Cardiac septum (tissue), 1 donor: ENCODE measurements at places on chromosomes 16 and 17.

- no peak for DNase-seq
Observed at GRCh38 chr16:66378741-66379570, 12.5 kb downstream of the CDH5 start.

GRCh38 chr17:48093341-48094045, 7.8 kb downstream of the CBX1 start:
- DNase-seq = no peak

- DNase-seq = peak; percentile 87
Observed at GRCh38 chr16:56617212-56618085, 8.1 kb upstream of the MT1E start.

GRCh38 chr16:87854053-87854906, 15.0 kb downstream of the SLC7A5 start:
- DNase-seq = no peak

- no peak for DNase-seq
Observed at GRCh38 chr16:67445913-67446907, 15.3 kb downstream of the HSD11B2 start.

DNA sequence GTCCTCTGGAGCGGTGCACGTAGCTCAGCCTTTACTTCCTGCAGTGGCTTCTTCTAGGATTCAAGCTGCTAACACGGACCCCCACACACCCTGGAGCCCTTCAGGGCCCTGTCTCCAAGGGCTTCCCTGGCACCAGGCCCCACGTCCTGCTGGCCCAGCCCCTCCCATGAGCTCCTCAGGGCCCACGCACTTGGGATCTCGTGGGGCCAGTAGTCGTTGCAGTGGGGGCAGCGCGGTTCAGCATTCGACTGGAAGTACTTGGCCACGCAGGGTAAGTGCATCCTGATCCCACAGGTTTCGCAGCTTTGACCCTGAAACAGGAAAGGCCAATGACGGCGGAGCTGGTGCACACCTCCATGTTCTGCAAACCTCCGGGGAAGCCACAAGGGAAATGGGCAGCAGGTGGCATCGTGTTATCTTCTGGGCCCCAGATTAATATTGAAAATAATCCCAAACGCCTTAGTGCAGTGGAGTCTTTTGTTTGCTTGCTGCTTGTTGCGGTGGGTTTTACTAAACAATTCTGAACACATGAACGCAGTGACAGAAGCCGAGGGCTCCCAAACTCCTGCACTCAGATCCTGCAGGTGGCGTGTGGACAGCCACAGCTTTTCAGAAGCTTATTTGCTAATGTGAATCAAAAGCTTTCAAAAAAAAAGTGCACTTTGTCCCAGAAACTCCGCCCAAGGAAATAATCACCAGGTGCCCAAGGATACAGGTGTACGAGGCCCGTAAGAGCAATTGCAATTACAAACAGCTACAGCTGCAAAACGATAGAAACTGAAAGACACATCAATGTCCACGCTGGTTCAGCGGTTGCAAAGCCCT, 22.4 kb downstream of the KDM8 start:
- no peak for DNase-seq

DNA sequence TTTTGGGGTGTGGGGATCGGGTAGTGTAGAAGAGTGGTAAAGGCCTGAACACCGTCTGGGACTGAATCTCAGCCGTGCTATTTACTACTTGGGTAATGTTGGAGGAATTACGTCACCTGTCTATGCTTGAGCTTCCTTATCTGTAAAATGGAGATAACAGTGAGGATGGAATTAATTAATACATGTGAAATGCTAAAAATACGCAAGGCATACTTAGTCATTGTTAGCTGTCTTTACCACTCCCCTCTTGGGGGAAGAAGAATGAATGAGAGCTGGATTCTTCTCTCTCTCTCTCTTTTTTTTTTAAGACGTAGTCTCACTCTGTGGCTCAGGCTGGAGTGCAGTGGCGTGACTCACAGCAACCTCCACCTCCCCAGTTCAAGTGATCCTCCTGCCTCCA, 41.1 kb upstream of the TANGO6 start:
- DNase-seq = no peak

DNA sequence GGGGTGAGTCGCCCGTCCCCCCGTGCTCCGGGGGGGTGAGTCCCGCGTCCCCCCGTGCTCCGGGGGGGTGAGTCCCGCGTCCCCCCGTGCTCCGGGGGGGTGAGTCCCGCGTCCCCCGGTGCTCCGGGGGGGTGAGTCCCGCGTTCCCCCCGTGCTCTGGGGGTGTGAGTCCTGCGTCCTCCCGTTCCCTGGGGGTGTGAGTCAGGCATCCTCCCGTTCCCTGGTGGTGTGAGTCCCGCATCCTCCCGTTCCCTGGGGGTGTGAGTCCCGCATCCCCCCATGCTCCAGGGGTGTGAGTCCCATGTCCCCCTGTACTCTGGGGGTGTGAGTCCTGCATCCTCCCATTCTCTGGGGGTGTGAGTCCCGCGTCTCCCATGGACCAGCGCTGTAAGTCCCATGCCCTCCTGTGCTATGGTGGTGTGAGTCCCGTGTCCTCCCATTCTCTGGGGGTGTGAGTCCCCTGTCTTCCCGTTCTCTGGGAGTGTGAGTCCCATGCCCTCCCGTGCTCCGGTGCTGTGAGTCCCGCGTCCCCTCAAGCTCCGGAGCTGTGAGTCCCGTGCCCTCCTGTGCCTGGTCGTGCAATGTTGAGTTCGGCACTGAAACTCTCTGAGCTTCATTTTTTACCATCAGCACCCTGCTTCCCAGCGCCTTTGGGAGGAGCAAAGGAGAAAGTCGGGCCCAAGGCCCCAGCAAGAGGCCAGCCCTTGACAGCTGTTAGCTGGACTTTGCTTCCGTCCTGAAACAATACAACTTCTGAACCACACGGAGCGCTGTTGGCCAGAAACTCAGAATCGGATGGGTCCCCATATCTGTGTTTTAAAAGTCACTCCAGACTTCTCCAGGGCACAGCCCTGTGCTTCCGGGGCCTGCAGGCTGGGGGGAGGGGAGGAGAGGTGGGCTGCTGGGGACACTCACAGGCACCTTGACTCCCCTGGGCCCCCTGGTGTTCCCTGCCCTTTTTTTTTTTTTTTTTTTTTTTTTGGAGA, 11.5 kb upstream of the ZC3H18 start:
- DNase-seq = no peak

DNA sequence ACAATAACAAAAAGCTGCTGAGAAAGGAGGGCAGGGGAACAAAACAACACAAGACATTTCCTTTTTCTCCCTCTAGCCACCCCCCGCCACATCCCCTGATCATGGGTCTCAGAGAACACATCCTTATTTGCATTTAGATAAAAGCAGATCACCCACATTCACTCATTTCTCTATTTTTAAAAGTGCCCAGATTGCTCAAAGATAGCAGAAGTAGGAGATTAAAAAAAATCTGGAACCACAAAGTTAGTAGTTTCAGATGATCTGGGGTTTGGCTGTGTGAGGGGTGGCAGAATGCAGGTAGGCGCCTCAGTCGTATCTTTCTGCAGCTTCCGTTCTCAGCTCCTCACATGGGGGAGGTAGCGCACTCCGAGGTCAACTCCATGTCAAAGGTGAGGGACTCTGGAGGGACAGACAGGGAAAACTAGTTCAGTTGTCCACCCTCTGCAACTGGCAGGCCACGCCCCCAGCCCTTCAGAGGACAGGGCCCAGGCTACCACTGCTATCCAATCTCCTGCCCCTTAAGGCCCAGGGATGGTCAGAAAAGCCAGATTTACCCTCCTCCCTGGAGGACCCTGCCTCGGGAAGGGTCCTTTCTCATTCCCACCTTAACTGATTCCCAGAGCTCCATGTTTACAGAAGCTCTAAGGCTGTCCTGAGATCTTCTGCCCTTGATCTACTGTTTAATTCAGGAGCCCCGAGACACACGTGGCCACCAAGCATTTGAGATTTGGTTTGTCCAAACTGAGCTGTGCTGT, 27.3 kb downstream of the STAT5A start:
- no peak for DNase-seq

GRCh38 chr16:70437582-70438557, 1.0 kb downstream of the ST3GAL2 start:
- DNase-seq = no peak

DNA sequence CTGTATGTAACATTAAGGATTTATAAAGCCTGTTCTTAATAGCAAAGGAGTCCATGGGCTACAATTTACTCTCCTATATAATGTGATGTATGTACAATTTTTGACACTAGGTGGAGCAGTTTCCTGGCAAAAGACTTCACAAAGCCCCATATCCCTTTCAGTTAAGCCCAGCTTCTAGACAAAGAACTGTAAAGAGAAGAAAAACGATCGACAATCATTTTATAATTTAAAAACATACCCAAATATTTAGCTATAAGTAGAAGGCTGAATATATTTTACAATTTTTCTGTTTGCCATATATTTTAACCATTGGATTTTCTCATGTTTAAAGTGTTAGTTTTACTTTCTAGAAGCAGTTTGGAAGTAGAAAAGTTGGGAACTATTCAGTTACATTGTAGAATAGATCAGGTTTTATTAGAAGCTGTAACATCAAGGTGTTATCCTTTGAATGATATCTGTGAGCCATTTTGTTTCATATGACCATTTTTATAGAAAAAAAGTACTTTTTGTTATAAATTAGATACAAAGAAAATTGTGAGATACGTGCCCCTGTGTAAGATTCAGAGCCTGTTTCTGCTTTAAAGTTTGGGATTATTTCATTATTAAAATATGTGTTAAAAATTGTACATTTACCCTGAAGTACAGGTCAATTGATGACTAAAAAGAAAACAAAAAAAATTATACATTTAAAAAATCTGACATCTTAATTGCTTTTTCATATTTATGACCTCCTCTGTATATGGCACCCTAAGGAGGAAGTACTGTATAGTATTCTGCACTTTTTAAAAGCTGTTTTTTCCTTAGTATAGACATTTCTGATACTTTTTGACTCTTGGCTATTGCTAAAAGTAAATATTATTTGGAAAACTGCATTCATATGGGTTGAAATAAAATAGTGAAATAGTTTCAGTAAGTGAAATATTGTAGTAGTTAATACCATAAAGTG, 46.3 kb downstream of the VMP1 start:
- no peak for DNase-seq

- DNase-seq = no peak
Observed at GRCh38 chr16:81676066-81676882, 102.8 kb upstream of the PLCG2 start.

- DNase-seq = no peak
Observed at GRCh38 chr16:30027588-30028437, 3.3 kb downstream of the TLCD3B start.

GRCh38 chr17:47955497-47956461, 1.9 kb downstream of the PRR15L start:
- no peak for DNase-seq

DNA sequence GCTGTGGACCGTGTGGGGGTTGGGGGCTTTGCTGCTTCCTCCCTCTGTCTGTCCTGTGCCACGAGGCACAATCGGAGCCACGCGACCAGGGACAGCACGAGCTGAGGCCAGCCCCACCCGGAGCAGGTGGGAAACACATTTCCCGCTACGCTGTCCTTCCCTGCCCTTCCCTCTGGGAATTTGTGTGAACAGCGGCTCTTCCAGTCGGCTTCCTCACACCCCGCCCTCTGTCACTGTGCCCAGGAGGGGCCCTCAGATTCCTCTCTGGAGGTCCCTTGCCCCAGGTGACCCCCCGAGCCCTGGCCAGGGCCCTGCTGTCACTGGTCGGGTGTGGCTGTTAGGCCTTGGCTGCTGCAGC, 19.6 kb downstream of the SPIRE2 start:
- DNase-seq = no peak

DNA sequence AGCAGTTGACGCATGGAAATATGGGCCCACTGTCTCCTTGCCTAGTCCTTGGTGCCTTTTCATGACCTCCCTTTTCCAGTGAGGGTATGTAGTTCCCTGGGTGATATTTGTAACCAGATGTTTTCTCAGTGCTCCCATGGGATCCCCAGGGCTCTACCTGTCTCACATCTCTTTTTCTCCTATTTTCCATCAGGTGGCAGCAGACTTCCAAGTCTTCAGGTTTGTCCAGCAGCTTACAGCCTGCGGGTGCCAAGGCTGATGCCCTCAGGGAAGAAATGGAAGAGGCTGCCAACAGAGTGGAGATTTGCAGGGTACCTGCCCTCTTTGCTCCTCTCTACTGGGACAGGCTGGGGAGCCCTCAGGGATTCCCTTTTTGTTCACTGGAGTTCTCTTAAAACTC, 89.1 kb downstream of the ELAC2 start:
- no peak for DNase-seq
